Fibroblast of the conjunctiva (primary cell): ENCODE measurements at places on chromosomes 3 and 15.

DNA sequence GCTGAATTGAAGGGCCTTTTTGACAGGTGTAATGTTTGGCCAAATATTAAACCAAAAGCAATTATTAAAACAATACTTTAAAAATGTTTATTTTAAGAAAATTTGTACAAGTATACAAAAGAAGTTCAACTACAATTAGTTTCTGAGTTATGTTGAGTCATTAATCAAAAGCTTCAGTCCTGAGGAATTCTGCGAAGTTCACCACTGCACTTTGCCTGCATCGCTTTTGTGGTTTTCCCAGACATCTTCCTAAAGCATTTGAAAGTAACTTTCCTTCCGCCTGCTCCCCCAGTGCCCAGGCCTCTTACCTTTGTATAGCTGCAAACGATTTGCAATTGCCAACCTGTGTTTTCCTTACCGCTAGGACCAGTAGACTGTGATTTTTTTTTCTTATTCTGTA lies 69.5 kb downstream of the KCNAB1 start:
- no peak for DNase-seq

DNA sequence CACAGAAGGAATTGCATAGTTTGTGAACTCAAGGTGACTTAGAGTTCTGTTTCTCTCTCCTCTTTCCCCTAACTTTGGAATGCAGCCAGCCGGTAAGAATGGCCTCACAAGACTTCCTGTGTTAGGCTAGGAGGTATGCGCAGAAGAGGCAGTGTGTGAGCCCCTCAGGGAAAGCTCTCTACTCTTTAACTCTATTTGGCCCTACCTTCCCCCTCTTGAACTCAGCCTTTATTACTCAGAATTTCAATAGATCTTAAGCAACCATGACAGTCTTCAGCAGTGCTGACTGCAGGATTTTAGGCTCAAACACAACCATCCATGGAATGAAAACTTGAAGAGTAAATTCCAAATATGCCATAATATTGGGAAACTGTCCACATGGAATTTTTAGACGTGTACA lies 209.5 kb downstream of the DTWD1 start:
- no peak for DNase-seq

GRCh38 chr3:77190374-77190773 lies 150.5 kb downstream of the ROBO2 start:
- DNase-seq: no peak

DNA sequence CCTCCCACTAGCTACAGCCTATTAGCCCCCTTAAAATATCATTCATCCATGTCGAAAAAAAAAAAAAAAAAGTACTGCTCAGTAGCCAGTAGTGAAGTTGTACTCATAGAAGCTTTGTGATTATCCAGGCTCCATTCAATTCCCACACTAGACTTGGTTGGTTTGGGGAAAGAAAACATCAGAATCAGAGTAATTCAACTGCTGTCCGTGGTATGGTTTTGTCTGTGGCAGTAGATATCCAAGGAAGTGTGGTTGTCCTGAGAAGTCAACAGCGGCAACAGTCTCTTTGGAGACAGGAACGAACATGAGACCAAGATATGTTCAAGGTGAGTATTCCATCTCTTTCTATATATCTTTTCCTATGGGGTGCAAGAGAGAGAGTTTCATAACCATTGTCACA lies 99.2 kb downstream of the GOLIM4 start:
- no peak for DNase-seq

GRCh38 chr3:20747741-20748140 lies 561.7 kb upstream of the SGO1 start:
- no peak for DNase-seq

- DNase-seq: no peak
Measured at GRCh38 chr3:98779541-98780335, 16.6 kb downstream of the ST3GAL6 start.

DNA sequence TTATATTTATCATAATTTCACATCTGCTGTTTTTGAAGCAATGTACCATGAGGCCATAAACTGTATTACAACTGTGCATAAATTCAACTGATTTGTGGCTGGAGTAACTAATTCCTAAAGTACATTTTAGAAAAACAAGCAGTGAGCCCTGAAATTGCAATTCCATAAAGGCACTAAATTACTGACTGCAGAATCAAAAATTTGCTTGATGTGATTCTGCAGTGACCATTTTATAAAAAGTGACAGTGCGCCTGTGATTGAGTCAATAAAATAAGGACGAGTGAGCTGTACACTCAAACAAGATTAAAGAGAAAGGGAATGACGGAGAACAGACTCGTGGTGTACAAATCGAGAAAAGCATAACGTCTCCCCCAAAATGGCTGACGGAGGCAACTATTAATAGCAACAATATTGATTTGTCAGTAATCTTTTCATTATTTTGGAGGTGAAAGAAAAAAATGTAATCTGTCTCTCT lies 121.4 kb upstream of the MEIS2 start:
- DNase-seq: no peak

GRCh38 chr15:94445566-94446160 lies 214.3 kb downstream of the MCTP2 start:
- DNase-seq: no peak

GRCh38 chr3:81663114-81663513 lies 98.3 kb downstream of the GBE1 start:
- no peak for DNase-seq

- no peak for DNase-seq
Measured at GRCh38 chr15:72764656-72765055, 18.9 kb downstream of the ADPGK start.

DNA sequence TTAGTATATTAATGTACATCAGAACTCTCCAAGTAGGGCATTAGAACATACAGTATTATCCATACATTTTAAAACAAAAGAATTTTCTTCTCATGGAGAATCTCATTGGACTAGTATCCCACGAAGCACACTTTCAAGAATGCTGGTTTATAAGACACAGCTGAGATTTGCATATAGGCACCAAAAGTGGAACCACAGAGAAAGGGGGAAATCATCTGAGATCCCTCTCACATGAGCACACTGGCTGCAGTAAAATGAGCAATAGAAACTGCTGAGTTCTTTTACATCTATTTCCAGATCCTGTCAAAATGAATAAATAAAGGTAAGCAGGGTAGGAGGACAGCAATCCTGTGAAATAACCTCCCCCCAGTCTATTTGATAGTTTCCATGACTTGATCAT lies 665.3 kb downstream of the FHIT start:
- DNase-seq: no peak
